Stimulated activated CD4-positive, alpha-beta T cell treated with anti-CD3 and anti-CD28 coated beads, TNF-alpha, amount 100 ng/mL, for 1 hour (primary cell): ENCODE measurements at places on chromosomes 5 and 9.

DNA sequence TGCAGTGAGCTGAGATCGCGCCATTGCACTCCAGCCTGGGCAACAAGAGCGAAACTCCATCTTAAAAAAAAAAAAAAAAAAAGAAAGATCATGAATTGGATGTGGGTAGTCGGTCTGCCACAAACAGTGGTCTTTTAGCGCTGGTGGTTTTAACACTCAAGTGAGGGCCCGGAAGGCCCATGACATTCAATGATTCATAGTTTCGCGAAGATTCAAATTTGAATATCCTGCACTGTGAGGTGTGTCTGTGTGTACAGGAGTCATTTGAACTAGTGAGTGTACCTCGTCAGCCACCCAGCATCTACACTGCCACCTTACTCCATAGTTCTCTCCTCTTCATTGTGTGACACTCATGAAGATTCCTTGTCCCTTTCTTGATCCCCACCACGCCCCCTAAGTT lies 41.3 kb downstream of the CFAP77 start:
- no peak for DNase-seq

GRCh38 chr5:65355301-65355700 lies 126.4 kb downstream of the ADAMTS6 start:
- DNase-seq: no peak

GRCh38 chr9:133050781-133051180 lies 11.0 kb upstream of the CEL start:
- DNase-seq: no peak

GRCh38 chr9:8809741-8810140 lies 1010.2 kb upstream of the DMAC1 start:
- DNase-seq: no peak

DNA sequence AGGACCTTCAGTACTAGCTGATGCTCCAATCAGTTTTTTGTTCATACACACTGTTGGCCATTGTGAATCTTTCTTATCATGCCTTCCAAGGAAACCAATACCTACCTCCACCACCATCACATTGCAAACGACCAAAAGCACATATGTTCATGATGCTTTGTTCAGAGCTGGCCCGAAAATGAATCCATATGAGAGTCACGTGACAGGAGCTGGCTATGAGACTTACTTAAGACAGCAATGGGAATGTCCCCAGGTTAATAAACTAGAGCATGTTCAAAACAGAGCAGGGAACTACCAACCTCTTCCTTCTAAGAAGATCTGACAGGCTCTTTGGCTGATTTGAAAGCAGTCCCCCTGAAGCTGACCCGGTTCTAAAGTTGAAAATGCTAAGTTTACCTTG lies 93.5 kb downstream of the FGF1 start:
- no peak for DNase-seq

DNA sequence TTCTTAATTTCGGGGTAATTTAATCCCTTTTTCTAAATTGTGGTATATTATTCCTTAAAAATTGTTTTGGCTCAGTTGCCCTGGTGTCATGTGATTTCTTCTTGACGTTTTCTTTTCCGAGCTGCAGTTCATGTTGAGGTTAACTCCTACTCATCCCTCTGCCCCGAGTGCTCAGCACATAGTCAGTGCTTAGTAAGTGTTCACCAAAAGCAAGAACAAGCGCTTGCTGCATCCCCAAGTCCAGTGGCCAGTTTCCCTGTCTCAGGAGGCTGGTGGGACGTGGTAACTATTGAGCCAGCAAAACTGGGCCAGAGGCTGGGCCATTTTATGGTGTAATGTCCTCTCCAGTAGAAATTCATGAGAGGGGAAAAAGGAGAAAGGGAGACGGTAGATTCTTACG lies 23.3 kb downstream of the TRIO start:
- no peak for DNase-seq

GRCh38 chr5:145957388-145957787 lies 21.0 kb downstream of the SH3RF2 start:
- DNase-seq: no peak

DNA sequence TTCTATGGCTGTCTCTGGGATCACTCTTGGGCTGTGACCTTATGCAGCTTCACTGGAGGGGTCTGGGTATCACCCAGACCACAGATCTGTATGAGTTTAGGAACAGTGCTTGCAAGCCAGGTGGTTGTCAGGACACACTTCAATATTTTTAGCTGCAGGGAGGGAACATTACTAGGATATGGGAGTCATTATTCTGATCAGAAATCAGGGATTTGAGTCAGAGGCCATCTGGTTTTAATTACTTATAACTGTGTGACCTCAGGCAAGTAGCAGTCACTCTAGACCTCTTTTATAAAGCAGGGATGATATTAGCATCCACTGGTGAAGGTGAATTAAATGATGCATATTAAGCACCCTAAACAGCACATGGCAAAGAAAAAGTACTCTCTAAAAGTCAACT lies 60.1 kb upstream of the NMUR2 start:
- DNase-seq: no peak

GRCh38 chr9:126733005-126733404 lies 71.8 kb upstream of the ZBTB43 start:
- DNase-seq: no peak

GRCh38 chr5:113267361-113267900 lies 167.4 kb downstream of the TSSK1B start:
- no peak for DNase-seq

GRCh38 chr5:144267961-144268513 lies 97.4 kb downstream of the KCTD16 start:
- DNase-seq: no peak

- no peak for DNase-seq
Measured at GRCh38 chr5:62017092-62017491, 288.9 kb upstream of the KIF2A start.

DNA sequence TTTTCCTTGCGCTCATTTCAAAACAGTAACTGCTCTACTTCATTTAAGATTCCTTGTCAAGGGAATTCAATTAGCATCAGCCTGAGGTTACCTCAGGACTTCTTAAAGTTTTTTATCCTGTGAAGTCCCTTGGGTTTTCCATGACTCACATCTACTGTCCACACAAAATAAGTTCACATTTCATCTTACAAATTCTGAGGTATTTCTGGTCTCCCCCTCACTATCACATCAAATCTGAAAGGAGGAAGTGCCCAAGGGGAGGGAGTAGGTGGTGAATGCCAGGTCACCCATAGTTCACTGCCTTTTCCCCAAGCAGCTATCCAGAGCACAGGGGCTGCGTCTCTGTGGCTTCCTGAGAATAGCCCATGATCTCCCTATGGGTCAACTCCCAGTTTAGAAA lies 227.1 kb upstream of the NREP start:
- no peak for DNase-seq

DNA sequence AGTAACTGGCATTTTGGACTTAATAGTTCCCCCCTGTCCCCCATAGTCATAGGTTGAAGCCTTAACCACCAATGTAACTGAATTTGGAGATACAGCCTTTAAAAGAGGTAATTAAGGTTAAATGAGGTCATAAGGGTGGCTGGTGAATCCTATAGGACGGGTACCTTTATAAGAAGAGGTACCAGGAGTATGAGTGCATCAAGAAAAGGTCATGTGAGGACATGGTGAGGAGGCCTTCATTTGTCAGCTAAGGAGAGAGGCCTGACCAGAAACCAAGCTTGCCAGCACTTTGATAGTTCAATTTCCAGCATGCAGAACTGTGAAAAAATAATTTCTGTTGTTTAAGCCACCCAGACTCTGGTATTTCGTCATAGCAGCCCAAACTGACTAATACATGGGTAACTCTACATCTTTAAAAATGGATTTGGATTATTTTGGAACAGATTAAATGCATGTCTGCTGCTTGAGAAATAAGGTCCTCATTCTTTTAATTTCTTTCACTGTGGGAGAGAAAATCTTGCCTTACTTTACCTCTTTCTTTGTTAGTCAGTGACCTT lies 9.7 kb downstream of the RASA1 start:
- no peak for DNase-seq

GRCh38 chr5:115180165-115180709 lies 10.5 kb upstream of the TRIM36 start:
- DNase-seq: no peak

GRCh38 chr9:77826621-77827020 lies 178.5 kb upstream of the GNA14 start:
- DNase-seq: no peak

DNA sequence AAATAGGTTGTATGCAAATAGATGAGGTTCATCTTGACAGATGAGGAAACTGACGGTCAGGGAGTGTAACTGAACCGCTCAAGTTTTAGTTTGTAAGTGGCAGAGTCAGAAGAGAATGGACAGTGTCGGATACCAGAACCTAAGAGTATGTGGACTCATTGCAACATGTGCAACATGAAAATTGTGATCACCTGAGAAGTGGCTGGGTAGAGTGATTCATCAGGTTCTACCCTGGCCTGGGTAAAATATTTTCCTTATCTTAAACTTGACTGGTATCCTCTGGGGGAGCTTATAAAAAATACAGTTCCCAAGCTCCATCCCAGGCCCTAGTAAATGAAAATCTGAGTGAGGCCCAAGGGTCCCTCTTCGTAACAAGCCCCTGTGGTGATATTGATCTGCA lies 35.2 kb upstream of the MIER3 start:
- DNase-seq: no peak

DNA sequence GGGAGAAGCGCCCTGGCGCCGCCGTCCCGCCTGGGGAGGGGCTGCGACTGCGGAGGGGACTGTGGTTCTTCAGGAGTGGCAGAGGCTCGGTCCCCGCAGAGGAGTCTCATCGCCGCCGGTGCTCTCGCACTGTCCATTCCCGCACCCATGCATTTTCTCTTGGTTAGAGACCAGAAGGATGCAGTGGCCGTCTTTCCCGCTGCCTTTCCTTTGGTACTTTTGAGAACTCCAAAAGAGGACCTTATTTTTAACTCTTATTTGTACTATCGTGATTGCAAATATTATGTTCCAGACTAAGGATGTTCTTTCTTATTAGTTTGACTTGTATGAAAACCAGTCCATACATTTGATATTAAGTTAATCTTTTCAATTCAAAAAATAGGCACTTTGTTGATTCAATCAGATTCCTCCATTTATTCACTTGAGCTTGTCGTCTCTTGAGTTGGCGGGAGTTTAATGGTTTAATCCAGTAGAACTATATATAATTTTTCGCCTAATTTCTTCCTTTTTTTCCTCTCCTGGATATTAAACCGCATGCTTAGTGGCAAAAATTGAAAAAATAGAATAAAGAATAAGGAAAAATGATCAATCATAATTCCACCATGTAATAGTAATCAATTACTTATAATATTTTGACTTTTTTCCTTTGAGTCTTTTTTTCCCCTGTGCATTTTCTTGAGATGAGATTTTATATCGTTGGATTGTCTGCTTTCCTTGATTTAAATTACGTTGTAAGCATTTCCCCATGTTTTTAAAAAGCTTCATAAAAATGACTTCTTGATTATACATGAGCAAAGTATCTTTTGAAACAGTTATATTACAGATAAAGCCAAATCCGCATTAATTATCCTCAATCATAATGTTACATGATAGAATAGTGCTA lies 861 bp downstream of the ZFYVE16 start:
- DNase-seq: no peak

GRCh38 chr5:124397317-124397716 lies 349.1 kb downstream of the ZNF608 start:
- DNase-seq: no peak

GRCh38 chr9:108099854-108100253 lies 610.3 kb upstream of the KLF4 start:
- DNase-seq: no peak

DNA sequence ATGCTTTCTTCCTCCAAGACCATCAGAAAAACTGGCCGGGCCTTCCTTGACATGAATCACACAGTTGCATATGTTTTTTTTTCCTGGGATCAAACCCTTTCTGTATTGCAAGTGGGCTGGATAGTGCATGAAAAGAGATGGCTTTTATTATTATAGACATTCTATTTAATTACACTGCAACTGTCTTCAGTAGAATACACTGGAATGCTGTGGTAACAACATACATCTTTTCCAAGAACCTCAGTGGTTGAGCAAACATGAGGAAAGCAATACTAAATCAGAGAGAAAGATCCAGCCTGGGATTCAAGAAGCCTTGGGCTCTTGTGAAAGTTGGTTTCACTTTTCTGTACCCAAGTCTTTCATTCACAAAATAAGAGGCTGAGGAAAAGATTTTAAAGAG lies 193.0 kb downstream of the DMAC1 start:
- DNase-seq: no peak

DNA sequence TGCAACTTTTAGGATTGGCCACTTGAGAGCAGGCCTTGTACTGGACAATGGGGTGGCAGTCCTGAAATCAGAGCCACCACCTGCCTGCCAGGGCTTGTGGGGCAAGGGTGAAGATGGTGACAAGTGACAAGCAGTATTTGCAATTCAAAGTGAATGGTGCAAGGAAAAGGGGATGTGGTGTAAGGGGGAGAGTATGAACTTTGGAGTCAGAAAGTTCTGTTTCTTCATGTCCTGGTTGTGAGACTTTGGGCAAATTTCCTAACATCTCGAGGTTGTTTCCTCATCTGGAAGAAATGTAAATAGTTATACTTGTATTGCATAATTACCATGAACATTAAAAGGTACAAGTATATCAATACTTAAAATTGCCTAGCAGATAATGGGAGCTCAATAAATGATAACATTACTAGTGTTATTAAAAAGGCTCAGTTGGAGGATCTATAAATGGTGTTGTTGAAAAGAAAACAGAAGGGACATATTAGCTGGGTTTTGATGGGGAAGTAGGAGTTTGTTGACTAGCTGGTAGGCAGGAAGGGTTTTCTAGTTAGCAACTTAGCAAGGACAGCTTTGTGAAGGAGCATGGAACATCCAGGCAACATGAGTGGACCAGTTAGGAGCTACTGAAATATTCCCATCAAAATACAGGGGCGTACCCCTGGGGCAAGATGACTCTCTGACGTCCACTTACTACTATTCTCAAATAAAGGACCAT lies 21.3 kb upstream of the MEGF9 start:
- DNase-seq: no peak

DNA sequence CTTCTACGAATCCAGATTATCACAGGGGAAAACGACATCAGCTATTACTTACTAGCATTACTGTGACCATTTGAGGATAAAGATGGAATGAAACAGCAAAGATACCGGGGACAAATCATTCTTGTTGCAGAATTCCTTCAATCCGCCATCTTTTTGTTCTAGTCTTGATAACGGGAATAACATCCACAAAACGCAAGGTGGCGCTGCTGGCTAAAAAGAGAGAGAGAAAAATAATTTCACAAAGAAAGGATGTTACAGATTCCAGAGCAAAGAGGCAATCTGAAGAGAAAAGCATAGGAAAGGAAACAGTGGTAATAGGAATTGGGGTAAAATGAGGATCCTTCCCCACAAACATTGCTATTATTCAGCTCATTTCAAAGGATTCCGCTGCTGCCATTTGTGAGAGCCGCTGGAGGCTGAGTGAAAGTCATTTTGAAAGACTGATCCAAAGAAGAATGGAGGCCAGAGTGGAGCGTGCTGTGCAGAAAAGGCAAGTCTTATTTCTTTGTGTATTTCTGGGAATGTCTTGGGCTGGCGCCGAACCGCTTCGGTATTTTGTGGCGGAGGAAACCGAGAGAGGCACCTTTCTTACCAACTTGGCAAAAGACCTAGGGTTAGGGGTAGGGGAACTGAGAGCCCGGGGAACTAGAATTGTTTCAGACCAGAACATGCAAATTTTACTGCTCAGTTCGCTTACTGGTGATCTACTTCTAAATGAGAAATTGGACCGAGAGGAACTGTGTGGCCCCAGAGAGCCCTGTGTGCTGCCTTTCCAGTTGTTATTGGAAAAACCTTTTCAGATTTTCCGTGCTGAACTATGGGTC lies at the start of gene PCDHB7:
Gene PCDHB7 (plus strand): TSS at position 264 of the 824 bp plus-strand sequence. CDS start 192 bp downstream, at position 456.
- no peak for DNase-seq

- DNase-seq: no peak
Measured at GRCh38 chr9:14466429-14466818, 152.5 kb upstream of the NFIB start.
